ENCODE measurements at places on chromosomes 12 and 14. TPM values are rescaled to one million over a fixed set of nuclear protein-coding genes. Genes with fewer than 3 reads are reported as not detected.
A peak's percentile ranks its signal among the peaks of the same experiment; 100 is the strongest.

- peaks cover 34% of the 10 kb centered on the region for H3K4me1 ChIP-seq
- DNase-seq: peak; percentile 64
- H3K4me3 ChIP-seq: peak overlapping the region; percentile 91
- no peaks in the 10 kb centered on the region for H3K27me3 ChIP-seq
- H3K27ac ChIP-seq: peak overlapping the region; percentile 96
These were observed 481 bp downstream of the MAX start for GRCh38 chr14:65101631-65102440.

- H3K27ac ChIP-seq: no peak overlapping the region
- DNase-seq: no peak
- H3K4me3 ChIP-seq: no peak overlapping the region
- H3K4me1 ChIP-seq: no peaks in the 10 kb centered on the region
These were observed 37.7 kb upstream of the GPR132 start for GRCh38 chr14:105102893-105103292.

- no peak overlapping the region for H3K27ac ChIP-seq
- no peaks in the 10 kb centered on the region for H3K4me1 ChIP-seq
- H3K36me3 ChIP-seq: no peaks in the 10 kb centered on the region
- peaks cover 46% of the 10 kb centered on the region for H3K27me3 ChIP-seq
- no peak for DNase-seq
These were observed 106.8 kb upstream of the RPH3A start for GRCh38 chr12:112684742-112685141.

- no peaks in the 10 kb centered on the region for H3K27me3 ChIP-seq
- no peak overlapping the region for H3K27ac ChIP-seq
- no peaks in the 10 kb centered on the region for H3K36me3 ChIP-seq
- DNase-seq: no peak
- no peaks in the 10 kb centered on the region for H3K4me1 ChIP-seq
- no peak overlapping the region for H3K4me3 ChIP-seq
These were observed 98.8 kb downstream of the DICER1 start for GRCh38 chr14:95058491-95058890.

GRCh38 chr14:50320283-50320682 is 8.2 kb downstream of the DMAC2L start:
- no peak for DNase-seq
- peaks cover 26% of the 10 kb centered on the region for H3K36me3 ChIP-seq
- H3K4me1 ChIP-seq: peaks cover 13% of the 10 kb centered on the region
- H3K27me3 ChIP-seq: no peaks in the 10 kb centered on the region
- no peak overlapping the region for H3K27ac ChIP-seq
- H3K4me3 ChIP-seq: no peak overlapping the region

DNA sequence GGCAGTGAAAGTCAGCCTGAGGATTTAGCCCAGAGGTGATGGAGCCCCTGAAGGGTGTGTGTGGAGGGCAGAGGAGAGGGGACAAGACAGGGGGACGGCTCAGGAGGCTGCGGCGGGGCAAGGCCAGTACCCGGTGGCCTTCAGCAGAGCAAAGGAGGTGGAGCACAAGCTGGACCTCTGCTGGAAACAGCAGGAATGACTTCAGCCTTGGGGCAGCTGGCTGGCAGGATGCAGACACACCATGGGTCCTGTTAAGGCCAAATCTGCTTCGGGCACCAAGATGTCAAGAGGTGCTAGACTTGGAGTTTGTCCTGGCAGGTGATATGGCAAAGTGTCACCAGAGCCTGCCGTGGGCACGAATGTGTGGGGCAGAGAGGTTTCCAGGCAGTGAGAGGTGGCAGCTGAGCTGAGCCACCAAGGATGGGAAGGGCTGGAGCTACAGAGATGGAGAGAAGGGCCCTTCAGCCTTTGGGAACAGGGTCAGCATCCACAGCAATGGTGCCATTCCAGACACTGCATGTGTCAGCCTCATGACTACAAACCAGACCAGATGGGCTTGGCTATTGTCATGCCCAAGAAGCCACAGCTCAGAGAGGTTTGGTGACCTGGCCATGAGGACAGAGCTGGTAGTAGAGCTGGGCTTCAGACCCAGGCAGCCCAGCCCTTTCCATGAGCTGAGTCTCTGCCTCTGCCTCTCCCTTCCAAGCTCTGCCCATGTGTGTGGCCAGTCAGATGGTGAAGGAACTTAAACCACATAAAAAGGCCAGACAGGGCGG is 91.9 kb downstream of the LGMN start:
- peak overlapping the region; percentile 37 for H3K4me3 ChIP-seq
- peak overlapping the region; percentile 90 for H3K27ac ChIP-seq
- no peaks in the 10 kb centered on the region for H3K4me1 ChIP-seq
- DNase-seq: no peak

- H3K36me3 ChIP-seq: no peaks in the 10 kb centered on the region
- no peaks in the 10 kb centered on the region for H3K27me3 ChIP-seq
- H3K27ac ChIP-seq: no peak overlapping the region
- no peak for DNase-seq
- H3K4me1 ChIP-seq: peaks cover 10% of the 10 kb centered on the region
These were observed 140.0 kb downstream of the MON2 start for GRCh38 chr12:62606654-62607053.

DNA sequence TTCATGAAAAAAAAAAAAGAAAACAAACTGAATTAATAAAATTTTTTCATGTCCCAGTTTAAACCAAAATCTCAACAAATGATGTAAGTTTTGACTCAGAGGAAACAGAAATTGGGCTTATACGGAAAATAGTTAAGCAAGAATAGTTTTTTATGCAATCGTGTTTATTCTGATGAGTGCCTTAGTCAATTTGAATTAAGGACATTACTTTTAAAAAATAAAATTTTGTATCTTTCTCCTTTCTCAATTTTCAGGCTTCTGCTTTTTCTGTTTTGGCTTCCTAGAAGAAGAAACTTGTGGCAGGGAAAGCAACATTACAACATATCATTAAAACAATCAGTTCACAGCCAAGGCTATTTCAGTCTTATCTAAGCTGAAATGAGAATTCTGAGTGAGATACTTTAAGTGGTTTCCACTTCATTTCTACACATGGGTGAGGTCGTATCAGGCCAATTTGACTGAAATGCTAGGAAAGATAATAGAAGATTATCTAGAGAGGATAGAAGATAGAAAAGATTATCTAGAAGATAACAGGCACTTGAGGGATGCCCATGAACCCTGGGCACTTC is 52.4 kb downstream of the BCL2L14 start:
- no peak for DNase-seq
- H3K27me3 ChIP-seq: no peaks in the 10 kb centered on the region
- no peaks in the 10 kb centered on the region for H3K4me1 ChIP-seq
- no peak overlapping the region for H3K4me3 ChIP-seq
- peaks cover 71% of the 10 kb centered on the region for H3K36me3 ChIP-seq

GRCh38 chr14:58098507-58098906 is 53.5 kb downstream of the ARMH4 start:
- peak overlapping the region; percentile 68 for H3K27ac ChIP-seq
- no peaks in the 10 kb centered on the region for H3K27me3 ChIP-seq
- H3K4me3 ChIP-seq: no peak overlapping the region
- peak; percentile 51 for DNase-seq

- H3K27ac ChIP-seq: no peak overlapping the region
- H3K4me3 ChIP-seq: no peak overlapping the region
These were observed 23.9 kb downstream of the PALS1 start for GRCh38 chr14:67265131-67265530.

GRCh38 chr12:28800129-28800528 is 348.9 kb upstream of the FAR2 start:
- no peak for DNase-seq
- no peaks in the 10 kb centered on the region for H3K27me3 ChIP-seq
- H3K4me1 ChIP-seq: no peaks in the 10 kb centered on the region
- H3K27ac ChIP-seq: no peak overlapping the region

GRCh38 chr14:24847568-24848095 is 202.3 kb downstream of the STXBP6 start:
- no peak for DNase-seq
- no peak overlapping the region for H3K27ac ChIP-seq
- H3K27me3 ChIP-seq: no peaks in the 10 kb centered on the region
- no peaks in the 10 kb centered on the region for H3K4me1 ChIP-seq
- no peak overlapping the region for H3K4me3 ChIP-seq

DNA sequence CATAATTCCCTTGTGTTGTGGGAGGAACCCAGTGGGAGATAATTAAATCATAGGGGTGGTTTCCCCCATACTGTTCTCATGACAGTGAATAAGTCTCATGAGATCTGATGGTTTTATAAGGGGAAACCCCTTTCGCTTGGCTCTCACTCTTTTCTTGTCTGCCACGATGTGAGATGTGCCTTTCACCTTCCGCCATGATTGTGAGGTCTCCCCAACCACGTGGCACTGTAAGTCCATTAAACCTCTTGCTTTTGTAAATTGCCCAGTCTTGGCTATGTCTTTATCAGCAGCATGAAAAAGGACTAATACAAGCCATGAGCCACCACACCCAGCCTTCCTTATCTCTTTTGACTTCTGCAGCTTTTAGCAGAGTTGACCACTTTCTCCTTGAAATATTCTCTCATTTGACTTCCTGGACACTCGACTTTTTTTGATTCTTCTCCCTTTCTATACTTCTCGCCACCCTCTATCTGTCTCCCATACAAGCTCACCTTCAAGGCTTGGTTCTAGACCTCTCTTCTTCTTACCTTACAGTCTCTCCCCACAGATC is 2.3 kb downstream of the MTERF2 start:
- peaks cover 4% of the 10 kb centered on the region for H3K36me3 ChIP-seq
- H3K4me3 ChIP-seq: no peak overlapping the region
- H3K4me1 ChIP-seq: peaks cover 70% of the 10 kb centered on the region
- no peak overlapping the region for H3K27ac ChIP-seq

- no peaks in the 10 kb centered on the region for H3K27me3 ChIP-seq
- H3K36me3 ChIP-seq: no peaks in the 10 kb centered on the region
- no peak for DNase-seq
- H3K4me1 ChIP-seq: no peaks in the 10 kb centered on the region
- H3K27ac ChIP-seq: no peak overlapping the region
- H3K4me3 ChIP-seq: no peak overlapping the region
These were observed 152.3 kb downstream of the DIO2 start for GRCh38 chr14:80059041-80059440.

The TAS2R10 gene
- not detected for total RNA-seq

The SCN8A gene
- 1.3 TPM for total RNA-seq

The ADSS1 gene
- 8.1 TPM for total RNA-seq

The CIDEB gene
- 6.4 TPM for total RNA-seq

The SOAT2 gene
- total RNA-seq: not detected

The CNTN1 gene
- total RNA-seq: 28.6 TPM

The IAPP gene
- total RNA-seq: not detected

The IL26 gene
- not detected for total RNA-seq

Measured in stomach (tissue), 19 donors.